G401 (cell line): ENCODE measurements at places on chromosomes 6 and 20. TPM values are rescaled to one million over a fixed set of nuclear protein-coding genes. Genes with fewer than 3 reads are reported as not detected.

Gene ZFP57
- total RNA-seq: not detected in 2 replicates

Gene SESN1
- total RNA-seq: 25.0 and 36.0 TPM in 2 replicates

DNA sequence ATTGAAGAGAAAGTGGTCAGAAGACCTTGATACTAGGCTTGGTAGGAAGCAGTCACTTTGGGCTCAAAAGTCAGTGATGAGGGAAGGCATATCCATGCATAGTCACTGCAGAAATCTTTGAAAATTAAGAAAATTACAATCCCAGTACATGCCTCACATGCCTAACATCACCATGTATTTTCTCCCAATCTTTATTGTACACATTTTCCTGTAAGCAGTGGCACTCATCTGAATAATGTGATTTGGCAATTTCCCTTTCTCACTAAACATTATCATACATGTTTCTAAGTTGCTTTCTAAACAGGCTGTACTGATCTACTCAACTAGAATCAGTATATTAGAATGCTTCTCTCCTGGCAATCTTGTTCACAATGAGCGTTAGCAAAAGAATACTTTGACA, 280.7 kb upstream of the SUPT3H start:
- no peak for DNase-seq

GRCh38 chr20:61976644-61977418, 88.8 kb downstream of the TAF4 start:
- peak; percentile 19 for DNase-seq

DNA sequence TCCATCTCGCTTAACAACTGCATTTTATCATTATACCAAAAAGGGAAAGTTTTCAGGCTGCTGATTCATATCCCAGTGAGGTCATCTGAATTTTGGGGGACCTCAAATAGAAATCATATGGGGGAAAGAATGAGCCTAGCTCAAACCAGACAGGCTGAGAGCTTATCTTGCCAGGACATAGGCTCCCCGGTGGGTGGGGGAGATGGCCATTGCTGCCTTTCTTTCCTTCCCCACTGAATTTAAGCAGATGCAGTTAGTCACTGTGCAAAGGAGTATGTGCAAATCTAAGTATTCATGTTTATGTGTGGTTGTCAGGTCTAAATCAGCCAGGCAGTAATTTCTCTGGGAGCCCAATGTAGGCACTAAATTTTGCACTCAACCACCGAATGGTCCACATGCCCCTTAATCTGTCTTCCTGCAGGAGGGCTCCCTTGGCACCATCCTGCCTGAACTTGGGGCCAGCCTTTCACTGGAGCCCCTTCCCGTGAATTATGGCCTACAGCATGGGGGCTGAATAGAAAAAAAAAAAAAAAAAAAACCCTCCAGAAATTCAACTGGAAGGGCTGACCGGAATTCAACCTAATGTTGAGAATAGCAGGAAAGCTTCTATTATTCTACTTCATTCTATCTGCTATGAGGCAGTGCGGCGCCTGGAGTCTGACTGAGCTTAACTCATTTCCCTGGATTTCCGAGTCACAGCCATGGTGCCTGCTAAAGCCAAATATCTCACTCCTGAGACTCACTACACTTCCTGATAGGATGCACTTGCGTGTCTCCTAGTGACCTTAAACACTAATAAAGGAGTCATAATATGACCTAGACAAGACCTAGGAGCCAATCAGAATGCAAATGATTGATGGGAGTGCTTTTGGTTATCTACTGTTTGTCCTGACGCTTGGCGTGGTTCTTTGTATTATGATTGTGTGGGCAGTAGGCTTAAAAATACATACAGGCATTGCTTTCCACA, 161.5 kb upstream of the HEY2 start:
- no peak for DNase-seq

Gene LINC00237
- total RNA-seq: not detected in 2 replicates

GRCh38 chr20:58408603-58409246, 19.7 kb downstream of the VAPB start:
- no peak for DNase-seq

- peak; percentile 51 for DNase-seq
These were observed 16.4 kb upstream of the KIFC1 start for GRCh38 chr6:33375143-33375671.

- no peak for DNase-seq
These were observed 125.3 kb downstream of the GRM1 start for GRCh38 chr6:146154197-146154596.

DNA sequence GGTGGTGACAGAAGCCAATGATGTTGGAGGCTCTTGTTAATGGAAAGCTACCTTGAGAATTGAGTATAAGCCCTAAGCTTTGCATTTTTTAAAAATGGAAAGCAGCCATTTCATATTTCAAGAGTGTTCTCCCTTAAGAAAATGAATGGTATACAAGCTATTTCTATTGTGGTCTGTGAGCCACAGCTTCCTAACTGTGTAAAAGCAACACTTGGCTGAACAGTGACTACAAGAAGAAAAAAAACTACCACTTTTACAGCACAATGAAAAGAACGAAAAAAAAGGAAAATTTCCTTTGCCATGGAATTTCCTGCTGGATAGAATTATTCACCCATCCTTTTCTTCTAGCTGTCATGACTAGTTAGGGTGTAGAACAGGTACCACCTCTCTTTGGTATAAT, 397.1 kb upstream of the BTBD3 start:
- DNase-seq: no peak

Gene DDX43
- not detected in 2 replicates for total RNA-seq

Gene GMPR
- total RNA-seq: not detected in 2 replicates

Gene LTB
- 0.51 TPM in 1 of 2 replicates, not detected in the other for total RNA-seq

Gene SRXN1
- total RNA-seq: 65.4 and 70.6 TPM in 2 replicates

DNA sequence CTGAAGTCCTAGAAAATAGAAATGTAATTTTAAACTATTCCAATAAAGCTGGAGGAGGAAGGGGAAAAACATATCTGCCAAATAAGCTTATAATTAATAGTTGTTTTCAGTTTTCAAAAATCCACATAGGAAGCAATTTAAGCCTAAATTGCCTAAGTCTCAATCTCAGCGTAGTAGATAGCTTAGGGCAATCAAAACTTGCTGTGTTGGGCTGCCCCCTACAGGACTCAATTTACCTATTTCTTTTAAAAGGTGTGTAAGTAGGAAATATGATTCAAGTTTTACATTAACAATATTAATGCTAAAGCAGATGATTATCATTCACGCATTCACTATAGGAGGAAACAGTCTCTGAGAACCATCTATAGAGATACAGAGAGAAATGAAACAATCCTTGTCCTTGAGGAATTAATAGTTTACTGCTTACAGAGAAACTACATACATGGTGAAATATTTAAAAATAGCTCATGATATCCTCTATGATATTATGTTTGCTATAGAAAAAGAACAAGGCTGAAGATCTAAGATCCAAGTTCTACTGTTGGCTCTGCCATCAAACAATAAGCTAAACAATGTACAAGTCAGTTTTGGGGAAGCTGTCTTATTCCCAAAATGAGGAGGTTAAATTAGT, 102.1 kb downstream of the ATG5 start:
- peak; percentile 85 for DNase-seq

Gene NRSN1
- total RNA-seq: not detected in 2 replicates

- peak; percentile 45 for DNase-seq
These were observed 43.3 kb downstream of the SLC2A10 start for GRCh38 chr20:46752728-46753127.

Gene ADGB
- total RNA-seq: not detected in 2 replicates

GRCh38 chr20:3847429-3847940, 851 bp downstream of the MAVS start:
- DNase-seq: peak; percentile 49

DNA sequence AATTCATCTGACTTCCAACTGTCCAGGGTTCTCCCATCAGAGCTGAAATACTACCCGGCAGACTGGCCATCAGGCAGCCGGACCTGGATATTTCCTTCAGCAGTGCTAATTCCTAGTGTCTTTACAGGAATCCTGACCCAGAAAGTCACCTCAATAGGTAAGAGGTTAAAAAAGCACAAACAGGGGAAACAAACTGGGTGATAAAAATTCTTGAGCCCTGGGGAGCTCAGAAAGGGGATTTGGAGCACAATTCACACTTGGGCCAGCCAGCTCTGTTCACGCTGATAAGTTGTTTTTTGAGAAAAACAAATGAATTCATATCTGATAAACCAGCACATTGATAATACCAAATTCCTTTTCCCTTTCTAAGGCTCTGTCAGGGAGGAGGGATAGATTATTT, 104.0 kb downstream of the EDN1 start:
- no peak for DNase-seq

DNA sequence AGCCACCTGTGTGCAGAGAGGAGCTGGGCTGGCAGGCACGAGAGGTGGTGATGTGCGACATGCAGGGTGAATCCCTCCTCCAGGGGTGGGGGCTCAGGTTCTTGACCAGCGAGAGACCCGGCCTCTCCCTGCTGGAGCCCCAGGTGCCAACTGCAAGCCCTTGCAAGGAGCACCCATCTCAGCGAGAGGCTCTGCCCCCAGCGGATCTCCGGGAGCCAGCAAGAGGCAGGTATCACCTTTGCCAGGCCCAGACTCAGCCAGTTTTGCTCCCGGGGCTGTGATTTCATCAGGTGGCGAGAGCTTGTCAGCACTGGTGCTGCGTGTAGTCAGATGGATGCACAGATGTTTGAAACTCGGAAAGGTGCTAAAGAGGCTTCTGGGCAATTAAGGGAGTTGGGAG, 87.7 kb downstream of the TFAP2C start:
- no peak for DNase-seq

Gene MYLIP
- total RNA-seq: 2.0 and 3.7 TPM in 2 replicates

Gene PRPH2
- not detected in 2 replicates for total RNA-seq
